Activated T-helper 17 cell treated with anti-CD3 and anti-CD28 coated beads, Interleukin-2, amount 50 U/mL, for 72 hours (primary cell): ENCODE measurements at places on chromosomes 1 and 21.

DNA sequence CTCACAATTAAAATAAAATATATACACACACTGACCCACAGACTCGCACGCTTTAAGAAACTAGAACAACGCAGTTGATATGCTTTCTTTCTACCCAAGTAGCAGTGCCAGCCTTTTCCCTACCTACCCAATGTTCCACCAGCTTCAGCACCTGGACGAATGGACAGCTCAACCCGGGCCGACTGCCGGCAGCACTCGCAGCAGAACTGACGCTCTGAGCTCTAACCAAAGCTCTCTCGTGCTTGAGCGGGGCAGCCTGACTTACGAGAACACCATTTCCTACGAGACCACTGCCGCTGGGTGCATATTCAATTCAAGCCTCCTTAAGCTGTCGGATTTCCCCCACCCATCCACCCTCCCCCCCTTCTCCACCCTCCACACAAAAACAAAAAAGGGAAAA lies 127.4 kb upstream of the DPYD start:
- peak; percentile 69 for ATAC-seq

- ATAC-seq: peak; percentile 74
Measured at GRCh38 chr1:223639331-223639749, 26.2 kb downstream of the CAPN8 start.

- no peak for ATAC-seq
Measured at GRCh38 chr21:33561373-33561772, 18.5 kb downstream of the SON start.

DNA sequence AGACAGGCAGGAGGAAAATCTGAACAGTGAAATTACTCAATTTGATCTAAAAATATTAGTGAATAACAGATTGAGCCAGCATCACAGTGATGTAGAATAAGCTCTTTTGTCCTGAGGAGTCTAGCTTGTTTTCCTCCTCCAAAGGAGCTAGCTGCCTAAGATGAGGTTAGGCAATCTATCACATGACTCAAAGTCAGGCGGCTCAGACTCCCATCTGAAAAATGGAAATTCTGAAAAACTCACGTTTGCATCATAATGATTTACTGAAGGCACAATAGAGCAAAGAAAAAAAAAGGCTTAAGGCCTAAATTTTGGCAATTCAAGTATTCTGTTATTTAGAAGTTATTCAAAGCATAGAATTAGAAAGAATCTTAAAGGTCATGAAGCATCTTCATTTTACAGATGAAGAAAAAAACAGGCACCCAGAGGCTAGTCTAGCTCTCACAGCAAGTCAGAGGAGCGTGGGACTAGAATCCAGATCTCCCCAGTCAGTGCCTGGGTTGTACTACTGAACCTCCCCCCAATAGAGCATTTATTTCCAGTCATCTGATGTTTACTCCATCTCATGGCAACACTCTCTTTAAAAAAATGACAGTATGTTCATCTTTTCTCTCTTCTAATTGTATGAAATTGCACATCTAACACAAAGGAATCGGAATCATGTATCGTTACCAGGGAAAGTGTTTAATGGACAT lies 62.5 kb upstream of the ATF3 start:
- no peak for ATAC-seq

DNA sequence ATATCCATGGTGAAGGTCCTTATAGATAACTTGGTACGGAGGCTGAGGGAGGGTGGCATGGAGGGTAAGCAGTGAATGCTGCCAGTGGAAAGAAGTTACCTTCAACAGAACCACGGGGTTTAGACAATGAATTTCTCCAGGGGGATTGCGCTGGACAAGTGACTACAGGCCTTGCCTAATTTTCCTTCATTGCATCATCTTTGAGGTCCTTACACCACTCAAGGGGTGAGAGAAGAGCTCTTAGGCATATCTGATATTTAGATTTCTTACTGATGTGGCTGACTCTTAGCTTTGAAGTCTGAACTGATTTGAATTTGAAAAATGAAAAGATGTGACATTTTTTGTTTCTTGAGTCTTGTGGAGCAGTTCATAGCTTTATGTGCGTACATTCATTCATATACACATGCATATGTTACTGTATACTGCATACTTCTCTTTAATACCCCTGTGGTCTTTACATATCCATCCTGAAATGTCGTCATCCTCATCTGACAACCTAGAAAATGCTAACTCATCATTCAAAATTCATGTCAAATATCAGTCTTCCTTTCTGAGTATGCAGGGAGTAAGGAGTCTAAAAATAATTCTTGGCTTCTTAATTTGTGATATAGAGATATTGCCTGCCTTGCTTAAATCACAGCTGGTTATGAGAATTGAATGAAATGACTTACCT lies 63.6 kb downstream of the DNM3 start:
- ATAC-seq: no peak

DNA sequence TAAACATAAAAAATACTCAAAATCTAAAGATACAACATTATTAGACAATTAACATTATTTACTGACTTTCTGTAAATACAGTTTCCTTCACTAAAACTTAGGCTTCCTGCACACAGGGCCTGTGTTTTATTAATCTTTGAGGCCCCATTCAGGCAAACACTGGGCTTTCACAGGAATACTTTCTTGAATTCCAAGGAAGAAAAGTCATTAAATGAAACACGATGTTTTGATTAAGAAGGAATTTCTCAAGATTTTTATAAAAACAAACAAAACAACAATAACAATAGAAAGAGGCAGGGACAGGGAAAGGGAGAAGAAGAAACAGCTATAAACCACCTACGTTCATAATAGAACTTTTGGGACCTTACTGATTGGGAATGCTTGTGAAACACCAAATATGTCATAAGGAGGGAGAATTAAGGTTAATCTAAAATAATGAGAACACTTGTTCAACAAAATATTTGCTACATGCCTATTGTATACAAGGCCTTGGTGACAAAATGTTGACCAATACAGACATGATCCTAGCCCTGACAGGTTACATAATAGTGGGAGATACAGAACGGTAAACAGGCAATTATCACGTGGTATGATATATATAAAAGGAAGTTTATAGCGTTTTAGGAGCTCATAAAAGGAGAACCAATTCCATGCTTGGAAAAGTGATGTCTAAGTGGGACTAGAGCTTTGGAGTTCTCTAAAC lies 3.6 kb downstream of the DDAH1 start:
- ATAC-seq: no peak

- no peak for ATAC-seq
Measured at GRCh38 chr21:37373539-37373938, 7.0 kb downstream of the DYRK1A start.

DNA sequence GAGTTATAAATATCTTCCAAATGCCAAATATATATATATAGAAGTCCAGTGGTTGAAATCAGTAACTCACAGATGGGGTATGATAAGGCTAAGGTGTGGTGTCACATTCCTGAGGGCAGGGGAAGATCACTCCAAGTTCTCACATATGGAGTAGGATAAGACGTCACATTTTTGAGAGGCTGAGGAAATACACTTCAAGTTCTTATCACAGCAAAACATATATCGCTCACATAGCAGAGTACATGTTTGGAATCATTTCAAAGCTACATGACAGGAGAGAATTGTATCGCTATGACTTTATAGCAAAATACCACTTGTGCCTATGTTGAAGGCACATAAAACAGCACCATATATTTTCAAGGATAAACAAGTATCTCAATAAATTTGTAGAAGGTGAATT lies 55.1 kb downstream of the RBM11 start:
- no peak for ATAC-seq

- no peak for ATAC-seq
Measured at GRCh38 chr1:215710036-215710898, 143.2 kb downstream of the KCTD3 start.

DNA sequence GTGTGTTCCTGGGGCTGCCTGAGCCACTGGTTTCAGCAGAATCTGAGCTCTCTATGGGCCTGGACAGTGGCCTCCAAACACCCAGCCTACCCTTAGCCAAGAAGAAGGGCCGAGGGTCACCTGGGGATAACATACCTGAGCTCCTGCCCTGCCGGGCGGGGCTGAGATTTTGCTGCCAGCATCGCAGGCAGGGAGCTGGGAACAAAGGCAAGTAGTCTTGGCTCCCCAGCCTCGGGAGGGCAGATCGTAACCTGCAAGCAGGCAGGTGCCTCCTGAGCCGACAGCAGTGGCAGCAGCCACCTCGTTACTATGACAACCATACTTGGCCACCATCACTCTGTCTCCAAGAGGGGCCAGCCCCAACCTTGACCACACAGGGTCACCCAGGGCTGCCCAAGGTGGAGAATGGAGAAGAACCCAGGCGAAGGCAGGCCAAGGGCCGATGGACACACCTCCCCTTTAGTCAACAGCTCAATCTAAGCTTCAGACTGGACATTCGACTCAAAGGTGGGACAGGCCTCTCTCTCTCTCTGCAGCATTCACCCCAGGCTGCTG lies 54.6 kb downstream of the TOMM20 start:
- no peak for ATAC-seq

GRCh38 chr1:163863731-163864130 lies 542.0 kb downstream of the NUF2 start:
- no peak for ATAC-seq

DNA sequence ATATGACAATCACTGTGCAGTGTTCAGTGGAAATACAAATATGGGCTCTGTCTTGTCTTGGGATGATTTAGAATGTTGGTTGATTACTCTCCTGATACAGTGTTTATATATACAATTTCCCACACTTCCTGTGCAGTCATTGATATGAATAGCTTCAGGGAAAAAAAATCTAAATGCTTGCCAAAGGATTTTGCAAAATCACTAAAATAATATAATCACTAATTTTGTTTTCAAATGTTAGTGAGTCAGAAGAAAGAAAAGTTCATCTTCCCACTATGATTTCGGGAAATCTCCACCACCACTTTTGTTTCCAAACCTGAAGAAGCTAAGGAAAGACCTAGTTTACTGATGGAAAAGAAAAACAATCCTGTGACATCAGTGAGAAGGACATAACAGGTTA lies 32.1 kb upstream of the CHRM3 start:
- no peak for ATAC-seq

- ATAC-seq: no peak
Measured at GRCh38 chr1:221184131-221184794, 305.0 kb downstream of the HLX start.

GRCh38 chr1:211781260-211781659 lies 49.3 kb downstream of the LPGAT1 start:
- no peak for ATAC-seq

GRCh38 chr1:10508511-10508951 lies 33.8 kb downstream of the PEX14 start:
- no peak for ATAC-seq

DNA sequence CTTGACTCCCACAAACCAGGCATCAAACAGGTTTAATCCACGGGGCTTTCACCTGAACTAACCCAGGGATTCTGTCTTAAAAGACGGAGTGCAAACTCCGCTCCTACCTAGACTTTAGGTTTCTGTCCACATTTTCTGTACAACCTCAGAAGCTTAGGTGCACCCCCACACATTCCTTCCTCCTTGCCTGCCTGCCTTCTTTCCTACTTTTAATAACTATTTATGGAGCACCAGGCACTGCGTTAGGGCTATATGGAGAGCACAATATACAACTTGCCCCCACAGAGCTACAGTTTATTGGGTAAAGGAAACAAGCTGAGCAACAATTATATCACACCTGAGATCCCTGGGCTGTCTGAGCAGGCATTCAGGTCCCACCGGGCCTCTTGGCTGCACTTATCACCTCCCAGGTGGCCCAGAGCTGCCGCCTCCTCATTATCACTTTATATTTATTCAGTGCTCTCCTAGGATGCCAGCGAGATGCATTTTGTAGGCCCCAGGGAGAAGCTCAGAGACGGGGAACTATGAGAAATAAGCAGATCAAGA lies 64.1 kb downstream of the DNTTIP2 start:
- no peak for ATAC-seq

DNA sequence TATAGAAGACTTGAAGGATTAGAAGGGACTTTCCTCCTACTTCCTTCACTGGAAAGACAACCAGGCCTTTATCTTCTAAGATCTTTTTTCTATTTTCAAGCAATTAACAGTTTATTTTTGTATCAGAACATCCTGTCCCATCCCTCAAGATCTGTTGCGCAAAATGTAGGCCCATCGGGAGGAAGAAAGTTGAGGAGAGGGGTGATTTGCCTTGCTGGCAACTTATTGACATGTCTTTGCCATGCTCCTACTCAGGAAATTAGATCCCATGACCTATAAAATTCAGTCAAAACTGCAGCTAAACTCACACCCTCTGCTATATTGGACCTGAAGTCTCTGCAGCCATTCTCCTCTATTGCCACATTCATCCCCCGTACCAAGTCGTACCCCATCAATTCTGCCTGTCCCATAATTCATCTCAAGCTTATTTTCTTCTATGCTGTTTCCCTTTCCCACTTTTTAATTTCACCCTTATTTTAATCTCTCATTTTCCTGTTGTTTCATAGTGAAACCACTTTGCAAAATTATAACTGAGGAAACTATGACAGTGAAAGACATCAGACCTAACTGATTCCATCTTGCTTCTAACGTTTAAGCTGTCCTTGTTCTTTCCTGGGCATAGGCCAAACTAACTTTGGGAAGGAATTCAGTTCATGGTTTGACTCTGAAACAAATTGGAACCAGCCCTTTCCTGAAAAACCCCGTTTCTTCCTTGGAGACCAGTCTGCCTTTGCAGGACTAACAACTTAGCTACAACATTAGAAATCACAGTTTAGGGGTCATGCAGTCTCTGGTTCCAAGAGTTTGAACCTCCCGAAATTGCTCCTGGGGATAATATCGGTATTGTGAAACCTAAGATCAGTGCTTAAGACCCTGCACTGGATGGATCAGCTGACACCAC lies 195.7 kb upstream of the PTBP2 start:
- ATAC-seq: no peak

DNA sequence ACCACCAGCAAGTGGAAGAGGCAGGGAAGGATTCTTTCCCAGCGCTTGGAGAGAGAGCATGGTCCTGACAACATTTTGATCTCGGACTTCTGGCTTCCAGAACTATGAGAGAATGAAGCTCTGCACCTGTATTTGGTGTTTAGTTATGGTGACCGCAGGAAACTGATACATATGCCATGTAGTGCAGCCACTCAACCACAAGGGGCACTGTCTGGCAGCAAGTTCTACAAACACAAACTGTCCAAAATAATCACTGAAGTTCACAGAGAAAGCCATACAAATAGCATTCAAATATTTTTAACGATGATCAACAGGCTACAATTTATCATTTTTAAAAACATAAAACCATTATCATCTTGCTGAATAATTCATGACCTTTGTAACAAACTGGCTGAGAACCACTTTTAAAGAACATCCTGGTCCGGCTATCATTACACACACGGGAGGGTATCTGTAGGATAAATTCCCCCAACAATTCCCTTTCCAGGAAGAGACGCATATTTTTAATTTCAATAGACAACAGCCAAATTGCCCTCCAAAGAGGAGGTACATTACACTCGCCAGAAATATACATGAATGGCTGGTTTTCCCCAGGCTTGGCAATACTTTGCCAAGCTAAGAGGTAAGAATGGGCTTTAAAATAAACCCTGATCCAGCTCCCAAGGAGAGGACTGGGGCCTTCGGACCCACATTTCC lies 9.2 kb upstream of the CBR3 start:
- peak; percentile 38 for ATAC-seq

DNA sequence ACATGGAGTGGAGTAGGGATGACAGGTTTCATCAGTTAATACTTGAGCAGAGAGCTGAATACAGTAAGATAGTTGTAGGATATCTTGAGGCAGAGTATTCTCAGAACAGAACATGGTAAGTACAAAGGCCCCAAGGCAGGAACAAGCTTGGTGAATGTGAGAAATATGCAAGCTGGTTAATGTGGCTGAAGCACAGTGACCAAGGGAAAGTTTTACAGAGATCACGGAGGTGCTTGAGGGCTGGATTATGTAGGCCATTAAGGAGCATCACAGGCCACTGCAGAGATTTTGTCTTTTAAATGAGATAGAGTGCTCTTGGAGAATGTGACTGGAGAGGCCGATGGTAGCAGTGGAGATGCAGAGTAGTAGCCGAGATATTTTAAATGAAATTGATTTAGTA lies 54.0 kb upstream of the BOLA1 start:
- ATAC-seq: no peak
